ENCODE measurements at places on chromosomes 11 and 22.

GRCh38 chr11:2947744-2948143 is 18.5 kb upstream of the PHLDA2 start:
- DNase-seq, result no peak

DNA sequence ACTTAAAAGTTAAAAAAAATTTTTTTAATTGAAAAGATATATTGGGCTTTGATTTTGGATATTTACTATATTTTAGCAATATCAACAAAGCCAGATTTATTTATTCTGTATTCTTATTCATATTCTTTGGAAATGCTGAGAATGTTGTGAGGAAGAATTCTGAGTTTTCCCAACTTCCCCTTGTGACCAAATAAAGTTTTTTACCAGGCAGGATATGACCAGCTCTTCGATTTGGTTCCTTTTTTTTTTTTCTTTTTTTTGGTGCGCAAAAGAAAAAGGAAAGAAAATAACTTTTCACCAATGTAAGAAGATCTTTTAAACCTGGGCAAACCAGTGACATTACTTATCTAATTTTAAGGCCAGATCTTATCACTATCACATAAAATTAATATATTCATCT is 12.9 kb downstream of the TCP11L1 start:
- DNase-seq, result no peak

GRCh38 chr11:1916986-1917522 is 2.4 kb upstream of the TNNT3 start:
- DNase-seq, result no peak

DNA sequence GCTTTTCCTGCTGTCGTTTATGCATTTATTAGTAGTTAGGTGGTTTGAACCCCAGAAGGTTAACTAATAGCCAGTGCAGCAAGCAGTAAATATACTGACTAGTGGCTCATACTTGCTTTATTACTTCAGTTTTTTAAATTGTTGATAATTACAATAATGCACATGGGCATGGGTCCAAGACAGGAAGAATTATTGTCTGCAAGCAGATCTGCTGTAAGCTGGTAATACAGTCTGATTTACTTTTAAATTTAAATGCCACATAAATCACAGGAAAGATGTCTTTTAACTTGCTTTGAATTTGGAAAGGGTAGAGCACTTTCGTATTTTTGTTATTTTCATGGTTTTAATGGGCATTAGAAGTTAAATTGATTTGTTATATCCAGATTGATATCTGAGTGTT is 27.1 kb downstream of the APLP2 start:
- DNase-seq, result no peak

GRCh38 chr11:128627666-128628324 is 40.4 kb upstream of the ETS1 start:
- no peak for DNase-seq

DNA sequence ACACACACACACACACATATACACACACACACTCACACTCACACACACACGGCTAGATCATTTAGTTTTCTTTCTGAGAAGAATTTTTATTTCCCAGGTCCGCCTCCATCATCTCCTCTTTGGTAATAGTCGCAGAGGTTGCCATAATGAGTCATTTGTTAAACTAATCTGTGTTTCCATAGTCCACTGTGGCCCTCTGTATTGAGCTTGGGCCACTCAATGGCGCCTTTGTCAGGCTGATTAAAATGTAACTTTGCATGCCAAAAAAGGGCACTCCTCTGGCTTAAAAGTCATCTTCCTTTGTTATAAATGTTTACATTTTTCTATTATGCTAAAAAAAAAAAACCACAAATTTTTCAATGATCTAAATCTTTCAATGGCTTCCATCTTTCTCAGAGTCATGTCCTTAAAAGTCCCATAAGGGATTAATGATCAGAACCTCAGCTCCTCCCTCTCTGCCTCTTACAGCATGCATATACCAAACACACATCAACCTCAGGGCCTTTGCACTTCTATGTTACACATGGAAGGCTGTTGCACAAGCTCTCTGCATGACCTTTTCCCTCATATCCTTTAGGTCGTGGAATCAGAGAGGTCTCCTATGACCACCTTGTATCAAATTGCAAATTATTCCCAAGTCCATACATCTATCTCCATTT is 35.3 kb downstream of the EHF start:
- peak; percentile 85 for DNase-seq

- DNase-seq, result no peak
Measured at GRCh38 chr22:21861851-21862250, 5.6 kb downstream of the MAPK1 start.

GRCh38 chr11:37905707-37906417 is 1307.8 kb upstream of the RAG2 start:
- DNase-seq, result no peak

- DNase-seq, result no peak
Measured at GRCh38 chr11:119316729-119317591, at the start of gene MCAM. Gene MCAM, minus strand, starts transcription at chr11:119317130. Its CDS starts 29 bp downstream, at chr11:119317101.

GRCh38 chr11:27723687-27724086 is 23.4 kb upstream of the BDNF start:
- DNase-seq, result no peak

DNA sequence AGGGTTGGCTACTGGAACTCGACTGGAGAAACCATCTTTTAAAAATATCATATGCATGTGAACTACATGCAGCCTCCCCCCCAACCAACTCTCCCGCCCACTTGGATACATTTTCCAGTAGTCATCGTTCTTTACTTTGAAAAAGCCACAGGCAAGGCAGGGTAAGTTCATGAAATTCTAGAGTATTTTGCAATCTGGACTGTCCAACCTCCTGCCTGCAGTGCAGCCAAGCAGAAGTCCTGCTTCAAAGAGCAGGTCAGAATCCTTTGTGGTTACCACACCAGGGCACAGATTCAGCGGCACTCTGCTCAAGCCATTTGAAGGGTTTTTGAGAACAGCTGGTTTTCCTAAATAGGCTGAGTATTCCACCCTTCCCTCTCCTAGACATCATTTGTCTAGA is 12.1 kb downstream of the ELF5 start:
- no peak for DNase-seq

- no peak for DNase-seq
Measured at GRCh38 chr22:49544286-49544685, 283.4 kb downstream of the BRD1 start.

DNA sequence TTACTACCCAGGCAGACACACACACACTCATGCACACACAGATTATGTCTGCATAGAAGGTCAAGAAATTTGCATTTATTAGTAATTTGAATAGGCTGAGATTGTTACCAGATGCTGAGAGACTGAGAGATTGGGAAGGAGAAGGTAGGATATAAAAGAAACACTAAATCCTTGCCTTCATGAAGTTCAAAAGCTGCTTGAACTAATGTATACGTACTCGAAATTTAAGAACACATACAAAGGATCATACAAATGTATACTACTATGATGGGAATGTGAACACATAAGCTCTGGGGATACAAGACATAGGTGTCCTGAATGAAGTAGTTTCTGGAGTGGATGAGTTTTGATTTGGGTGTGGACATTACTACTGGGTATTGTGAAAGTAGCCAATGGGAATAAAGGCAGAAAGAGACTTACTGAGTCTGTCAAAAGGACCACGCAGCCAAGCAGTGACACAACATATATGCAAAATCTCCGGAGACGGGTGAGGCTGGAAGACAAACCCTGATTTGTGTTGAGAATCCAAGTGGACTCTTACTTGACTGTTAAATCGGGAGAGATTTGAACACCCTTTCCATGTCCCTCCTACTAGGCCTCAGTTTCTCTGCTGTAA is 7.3 kb upstream of the PKNOX2 start:
- DNase-seq, result no peak
